Activated CD4-positive, alpha-beta T cell treated with anti-CD3 and anti-CD28 coated beads, Interleukin-2, amount 50 U/mL, for 1 hour (primary cell): ENCODE measurements at places on chromosomes 4 and X.

GRCh38 chr4:138522366-138522765 lies 280.2 kb upstream of the SLC7A11 start:
- no peak for DNase-seq

- DNase-seq: no peak
Observed at GRCh38 chr4:110292994-110293744, 94.8 kb upstream of the ELOVL6 start.

- no peak for DNase-seq
Observed at GRCh38 chr4:149676076-149676475, 139.6 kb downstream of the IQCM start.

GRCh38 chr4:83599183-83599582 lies 63.3 kb downstream of the GPAT3 start:
- no peak for DNase-seq

DNA sequence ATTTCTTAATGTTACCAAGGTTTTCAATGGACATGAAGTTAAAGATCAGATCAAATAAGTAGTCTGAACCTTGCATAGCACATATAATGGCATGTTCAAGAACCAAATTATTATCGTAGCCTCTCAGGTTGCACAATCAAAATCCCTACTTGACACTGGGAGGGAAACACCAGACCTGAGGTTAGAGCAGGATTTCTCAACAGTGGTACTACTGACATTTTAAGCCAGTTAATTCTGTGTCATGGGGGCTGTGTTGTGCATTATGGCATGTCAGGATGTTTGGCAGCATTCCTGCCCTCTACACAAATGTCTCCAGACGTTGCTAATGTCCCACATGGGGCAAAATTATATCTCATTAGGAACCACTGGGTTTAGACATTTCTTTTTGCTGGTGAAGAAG lies 20.8 kb downstream of the RLIM start:
- no peak for DNase-seq

DNA sequence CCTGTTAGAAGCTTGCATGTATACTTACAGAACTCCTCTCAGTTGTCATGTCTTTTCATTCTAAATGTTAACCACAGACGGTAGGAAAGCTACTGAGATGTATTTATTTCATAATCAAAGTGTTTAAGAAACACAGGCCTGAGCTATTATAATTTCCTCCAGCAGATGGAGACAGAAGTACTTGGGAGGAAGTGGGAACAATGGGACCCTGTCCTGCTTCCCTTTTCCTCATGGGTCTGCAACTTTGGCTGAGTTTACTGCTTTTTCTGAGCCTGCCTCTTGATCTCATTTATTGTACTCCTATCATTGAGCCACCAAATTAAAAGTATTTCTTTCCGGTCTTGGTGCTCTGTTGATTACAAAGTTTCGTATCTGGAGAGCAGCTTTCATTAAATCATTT lies 67.7 kb upstream of the SPANXN2 start:
- no peak for DNase-seq

- no peak for DNase-seq
Observed at GRCh38 chr4:120158841-120159463, 92.3 kb upstream of the MAD2L1 start.

- DNase-seq: no peak
Observed at GRCh38 chr4:113212613-113213012, 163.2 kb downstream of the ANK2 start.

GRCh38 chr4:15414551-15415091 lies 13.2 kb upstream of the C1QTNF7 start:
- DNase-seq: no peak

GRCh38 chrX:9845578-9845952 lies 59.3 kb downstream of the SHROOM2 start:
- no peak for DNase-seq

DNA sequence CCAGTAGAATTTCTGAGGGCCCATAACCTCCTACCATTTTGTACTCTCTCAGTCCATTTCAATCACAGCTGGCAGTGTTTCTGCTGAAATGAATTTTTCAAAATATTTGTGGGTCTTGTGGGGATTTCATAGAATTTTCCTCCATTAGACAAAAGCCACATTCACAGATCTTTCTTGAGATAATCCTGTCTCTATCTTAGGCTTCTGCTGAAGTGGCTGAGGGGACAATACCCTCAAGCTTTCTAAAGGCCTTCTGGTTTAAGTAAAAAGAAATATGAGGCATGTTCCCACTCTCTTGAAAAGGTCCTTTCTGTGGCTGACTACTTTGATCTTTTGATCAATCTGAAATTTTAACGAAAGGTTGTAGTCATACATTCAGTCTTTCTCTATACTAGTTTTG lies 1930.0 kb upstream of the AGA start:
- DNase-seq: no peak
